NCI-H1092 (cell line): ENCODE measurements at places on chromosomes 11 and 22.

DNA sequence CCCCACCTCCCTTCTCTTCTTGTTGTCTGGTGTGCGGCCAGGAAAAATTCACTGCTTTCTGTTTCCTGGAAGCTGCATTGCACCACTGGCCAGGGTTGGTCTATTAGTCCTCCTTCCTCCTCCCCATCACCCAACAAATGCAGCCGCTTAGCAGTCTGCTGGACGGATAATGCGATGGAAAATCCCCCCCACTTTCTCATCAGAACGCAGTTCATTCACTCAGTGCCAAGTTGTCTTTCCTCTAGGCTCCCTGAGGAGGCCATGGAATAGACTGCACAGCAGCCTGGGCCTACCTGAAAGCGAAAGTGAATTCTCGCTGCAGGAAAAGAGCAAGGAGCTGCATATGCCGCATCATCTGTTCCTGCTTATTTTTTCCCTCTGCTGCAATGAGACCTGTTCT lies 513.6 kb downstream of the METTL15 start:
- no peak for DNase-seq

DNA sequence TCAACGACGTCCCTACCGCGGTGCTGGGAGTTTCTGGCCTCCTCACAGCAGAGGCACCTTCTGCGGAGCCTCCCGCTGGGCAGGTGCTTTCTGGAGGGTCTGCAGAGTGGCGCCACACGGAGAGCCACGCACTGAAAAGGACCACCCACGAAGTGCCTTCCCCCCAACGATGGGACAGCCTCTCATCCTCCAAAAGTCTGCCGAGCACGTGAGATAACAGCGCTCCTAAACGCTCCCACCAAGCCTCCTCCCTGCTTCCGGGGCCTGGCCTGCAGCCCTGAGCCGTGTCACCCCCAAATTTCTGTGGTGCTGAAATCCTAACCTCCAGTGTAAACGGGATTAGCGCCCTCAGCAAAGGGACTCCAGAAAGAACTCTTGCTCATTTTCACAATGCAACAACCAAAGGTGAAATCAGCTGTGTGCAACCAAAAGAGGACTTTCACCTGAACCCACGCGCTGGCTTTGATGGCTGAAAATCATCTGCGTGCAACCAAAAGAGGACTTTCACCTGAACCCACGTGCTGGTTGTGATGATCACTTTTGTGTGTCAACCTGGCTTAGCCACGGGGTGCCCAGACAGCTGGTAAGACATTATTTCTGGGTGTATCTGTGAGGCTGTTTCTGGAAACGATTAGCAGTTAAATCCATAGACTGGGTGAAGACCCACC lies 924.6 kb downstream of the BRD1 start:
- no peak for DNase-seq

DNA sequence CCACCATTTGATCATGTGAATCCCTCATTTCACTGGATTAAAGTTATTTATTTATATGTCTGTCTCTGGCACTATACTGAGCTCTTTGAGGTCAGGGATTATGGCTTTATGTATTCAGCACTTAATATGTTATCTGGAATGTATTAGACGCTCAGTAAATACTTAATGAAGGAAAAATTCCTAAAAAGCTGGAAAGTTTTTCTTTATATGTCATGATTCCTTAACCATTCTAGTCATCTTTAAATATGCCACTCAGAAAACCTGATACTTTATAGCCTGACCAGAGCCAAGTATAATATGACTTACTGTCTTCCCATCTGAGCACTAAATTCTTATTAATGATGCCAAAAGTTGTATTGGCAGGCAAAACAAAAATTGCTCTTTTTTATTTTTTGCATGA lies 27.1 kb downstream of the RNF169 start:
- no peak for DNase-seq

DNA sequence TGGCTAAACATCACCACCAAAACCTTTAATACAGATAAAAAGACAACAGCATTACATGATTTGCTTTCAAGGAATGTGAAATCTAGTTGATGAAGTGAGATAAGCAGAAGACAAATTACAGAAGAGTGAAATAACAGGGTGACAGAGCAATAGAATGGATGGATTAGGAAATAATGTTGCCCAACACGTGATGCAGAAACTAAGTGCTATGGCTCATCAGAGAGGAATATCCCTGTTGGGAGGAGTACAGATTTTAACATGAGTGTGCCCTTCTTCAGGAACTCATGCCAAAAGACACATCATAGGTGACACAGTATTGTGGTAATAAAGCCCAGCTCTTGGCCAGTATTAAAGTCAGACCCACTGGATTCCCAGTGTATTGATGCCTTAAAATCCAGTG lies 176.6 kb upstream of the RAG2 start:
- no peak for DNase-seq

DNA sequence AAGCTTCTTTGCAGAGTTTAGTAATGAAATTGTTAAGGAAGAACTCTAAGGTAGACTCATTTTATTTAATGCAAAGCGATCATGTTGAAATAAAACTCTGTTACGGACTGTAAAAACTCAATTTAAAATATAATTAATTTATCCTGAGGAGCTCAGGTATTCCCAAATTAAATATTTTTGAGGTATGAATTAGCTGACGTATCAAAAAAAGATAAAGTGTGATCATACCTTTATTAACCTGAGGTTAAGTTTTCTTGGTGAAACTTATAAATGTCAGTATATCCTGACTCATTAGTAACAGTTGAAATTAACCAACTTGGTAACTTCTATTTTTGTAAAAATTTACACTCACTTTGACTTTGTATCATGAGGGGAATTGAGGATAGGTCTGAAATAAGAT lies 130.4 kb downstream of the PAX6 start:
- DNase-seq = no peak

- peak; percentile 9 for DNase-seq
These were observed 43.5 kb downstream of the GGTLC2 start for GRCh38 chr22:22687638-22688500.

- no peak for DNase-seq
These were observed 15.9 kb downstream of the IL10RA start for GRCh38 chr11:118002010-118002540.

DNA sequence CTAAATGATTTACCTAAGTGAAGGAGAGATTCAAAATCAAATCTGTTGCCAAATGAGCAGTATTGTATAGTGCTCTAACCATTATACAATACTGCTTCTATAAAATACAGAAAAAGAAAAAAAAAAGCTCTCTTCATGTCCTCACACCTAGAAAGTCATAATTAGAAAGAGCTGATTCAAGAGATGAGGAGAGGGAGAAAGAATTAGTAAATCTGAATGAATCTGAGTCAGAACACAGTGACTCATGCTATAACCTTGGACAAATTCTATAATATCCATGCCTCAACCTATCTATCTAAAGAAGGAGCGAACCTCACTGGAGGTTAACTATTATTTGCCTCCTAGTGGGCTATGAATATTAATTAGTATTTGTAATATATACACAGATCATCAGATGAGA lies 29.4 kb downstream of the AMBRA1 start:
- DNase-seq = no peak
